Stimulated activated CD8-positive, alpha-beta memory T cell treated with anti-CD3 and anti-CD28 coated beads, Interleukin-4, amount 100 ng/mL, for 1 hour (primary cell): ENCODE measurements at places on chromosomes 5 and 9.

DNA sequence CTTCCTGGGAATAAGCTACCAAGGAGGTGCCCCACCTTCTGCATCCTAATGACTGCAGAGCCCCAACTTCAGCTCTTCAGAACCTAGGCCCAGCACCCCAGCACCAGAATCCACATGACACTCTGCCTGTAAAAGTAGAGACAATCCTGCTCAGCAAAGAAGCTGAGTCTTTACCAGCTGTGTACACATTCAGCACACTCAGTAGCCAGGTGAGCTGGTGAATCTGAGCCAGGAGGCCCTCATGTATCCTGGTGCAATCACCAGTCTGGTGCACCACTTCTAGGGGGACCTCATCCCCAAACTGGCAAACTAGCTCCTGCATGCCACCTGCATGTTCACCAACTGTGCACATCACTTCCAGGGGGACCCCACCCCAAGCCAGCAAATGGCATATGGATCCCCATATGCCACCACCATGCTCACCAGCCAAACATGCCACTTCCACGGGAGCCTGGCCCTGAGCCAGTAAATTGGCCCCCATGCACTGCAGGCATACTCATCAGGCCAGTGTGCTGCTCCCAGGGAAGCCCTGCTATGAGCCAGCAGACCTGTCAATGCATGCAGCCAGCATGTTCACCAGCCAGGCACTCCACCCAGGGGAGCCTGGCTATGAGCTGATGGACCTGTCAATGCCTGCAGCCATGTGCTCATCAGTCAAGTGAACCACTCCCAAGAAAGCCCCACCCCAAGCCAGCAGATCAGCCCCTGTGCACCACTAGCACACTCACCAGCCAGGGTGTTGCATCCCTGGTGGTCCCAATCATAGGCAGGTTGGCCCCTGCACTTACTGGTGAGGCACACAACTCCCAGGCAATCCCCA lies 15.6 kb upstream of the BTNL9 start:
- DNase-seq = no peak

- no peak for DNase-seq
These were observed 65.4 kb downstream of the WDR41 start for GRCh38 chr5:77426670-77427069.

DNA sequence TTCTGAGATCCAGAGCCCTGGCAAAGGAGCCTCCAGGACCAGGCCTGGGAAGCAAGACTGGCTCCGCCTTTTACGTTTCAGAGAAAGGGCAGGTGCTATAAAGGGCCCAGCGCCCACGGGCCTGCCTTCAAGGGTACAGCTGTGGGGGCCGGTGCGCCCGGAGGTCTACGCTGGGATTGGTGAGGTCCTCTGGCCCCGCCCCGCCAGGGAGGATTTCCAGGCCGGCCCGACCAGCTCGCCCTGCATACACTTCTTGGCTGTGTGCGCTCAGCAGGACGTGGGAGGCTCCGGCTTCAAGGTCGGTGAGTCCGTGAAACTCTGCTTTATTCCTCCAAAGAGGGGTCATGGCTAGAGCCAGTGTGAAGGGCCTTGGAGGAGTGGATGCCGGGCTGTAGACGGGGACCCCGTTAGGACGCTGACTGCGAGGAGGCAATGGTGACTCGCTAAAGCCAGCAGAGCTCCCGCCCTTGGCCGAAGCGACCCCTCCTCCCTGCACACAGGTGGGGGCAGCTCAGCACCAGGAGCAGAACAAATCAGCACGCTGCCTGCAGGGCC lies at the start of gene CKMT2:
CKMT2 (plus strand) TSS at position 243 of the 555 bp plus-strand sequence. CDS start 17,811 bp downstream, outside the sequence.
- DNase-seq = no peak

DNA sequence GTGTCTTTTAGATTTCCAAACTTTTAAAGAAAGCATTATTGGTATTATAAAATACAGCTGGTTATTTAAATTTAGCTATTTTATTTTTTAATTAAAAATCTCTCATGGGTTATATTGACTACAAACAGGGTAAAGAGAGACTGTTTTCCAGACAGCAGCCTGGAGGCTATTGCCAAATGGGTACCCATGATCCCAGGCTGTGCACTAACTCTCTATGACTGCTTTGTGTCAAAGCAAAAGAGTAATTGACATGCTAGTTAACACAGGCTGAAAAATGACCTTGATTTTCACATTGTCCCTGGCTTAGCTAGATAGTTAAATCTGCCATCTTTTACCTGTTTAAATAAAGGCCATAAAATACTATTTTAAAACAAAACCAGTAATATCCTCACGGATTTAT lies 589.7 kb downstream of the ANXA1 start:
- no peak for DNase-seq

DNA sequence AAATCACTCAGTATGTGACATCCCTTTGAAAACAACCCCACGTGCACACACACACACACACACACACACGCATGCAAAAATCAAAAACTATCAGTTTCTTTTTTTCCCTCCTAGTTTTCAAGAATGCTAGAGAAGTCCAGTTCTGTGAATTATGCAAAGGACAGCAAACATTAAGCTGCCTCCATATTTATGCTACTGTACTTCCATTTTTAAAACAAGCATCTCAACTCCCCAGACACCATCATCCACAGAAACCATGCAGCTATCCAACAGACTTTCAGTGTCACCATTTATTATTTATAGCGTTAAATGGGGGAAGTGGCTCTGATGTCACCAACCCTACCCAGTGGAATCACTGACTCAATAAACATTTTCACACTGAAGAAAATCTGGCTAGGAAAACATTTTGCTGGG lies 1.6 kb downstream of the FBXW11 start:
- no peak for DNase-seq

- no peak for DNase-seq
These were observed 145.4 kb downstream of the CDK5RAP2 start for GRCh38 chr9:120434532-120434931.

- no peak for DNase-seq
These were observed 105.7 kb downstream of the SPRY4 start for GRCh38 chr5:142219146-142219545.

- DNase-seq = peak; percentile 86
These were observed at the start of gene DCTN4 for GRCh38 chr5:150758531-150759333. DCTN4 (minus strand) TSS chr5:150759017; CDS start chr5:150758993, 24 bp downstream.

DNA sequence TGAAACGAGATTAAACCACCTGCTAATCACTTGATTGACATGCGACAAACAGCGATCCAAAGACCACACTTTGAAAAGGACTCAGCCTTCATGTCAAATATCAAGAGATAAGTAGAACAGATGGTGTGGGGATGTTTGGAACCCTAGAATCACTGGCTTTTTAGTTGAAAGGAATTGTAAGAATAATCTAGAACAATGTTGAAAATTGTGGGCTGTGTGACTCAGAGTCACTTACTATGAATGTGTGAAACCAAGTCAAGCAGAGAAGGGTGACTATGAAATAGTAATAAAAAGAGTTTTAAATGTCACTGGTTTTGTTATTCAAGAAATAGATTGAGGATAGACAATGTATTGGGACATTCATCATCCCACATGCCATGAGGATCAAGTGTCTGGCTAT lies 14.1 kb upstream of the C1QTNF3 start:
- no peak for DNase-seq

DNA sequence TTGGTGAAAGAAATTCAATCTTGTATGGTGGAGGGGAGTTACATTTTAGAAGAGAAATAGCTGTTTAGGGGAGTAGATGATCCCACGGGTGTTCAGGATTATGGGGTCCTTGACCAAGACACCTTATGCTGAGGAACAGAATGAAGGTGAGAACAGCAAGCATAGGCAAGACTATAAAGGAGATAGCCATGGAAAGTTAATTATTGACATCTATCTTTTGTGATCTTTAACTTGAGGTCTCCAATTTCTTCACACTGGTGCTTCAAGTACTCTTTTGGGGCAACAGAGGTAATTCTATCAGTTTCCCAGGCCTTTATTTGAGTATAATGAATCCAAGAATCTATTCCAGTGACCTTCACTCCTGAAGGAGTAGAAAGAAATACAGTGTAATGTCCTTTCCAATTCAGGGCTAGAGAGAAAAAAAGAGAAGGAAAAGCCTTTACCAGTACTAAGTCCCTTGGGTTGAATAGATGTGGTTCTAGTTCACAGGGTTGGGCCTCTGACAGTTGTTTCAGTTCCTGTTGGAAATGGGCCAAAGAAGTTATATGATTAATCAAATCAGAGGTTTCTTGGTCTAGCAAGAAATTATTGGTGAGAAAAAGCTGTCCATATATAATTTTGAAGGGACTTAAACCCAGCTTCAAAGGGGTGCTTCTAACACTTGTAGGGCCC lies 2104.1 kb upstream of the ACO1 start:
- DNase-seq = no peak

- no peak for DNase-seq
These were observed 21.6 kb downstream of the TJP2 start for GRCh38 chr9:69195668-69196067.

DNA sequence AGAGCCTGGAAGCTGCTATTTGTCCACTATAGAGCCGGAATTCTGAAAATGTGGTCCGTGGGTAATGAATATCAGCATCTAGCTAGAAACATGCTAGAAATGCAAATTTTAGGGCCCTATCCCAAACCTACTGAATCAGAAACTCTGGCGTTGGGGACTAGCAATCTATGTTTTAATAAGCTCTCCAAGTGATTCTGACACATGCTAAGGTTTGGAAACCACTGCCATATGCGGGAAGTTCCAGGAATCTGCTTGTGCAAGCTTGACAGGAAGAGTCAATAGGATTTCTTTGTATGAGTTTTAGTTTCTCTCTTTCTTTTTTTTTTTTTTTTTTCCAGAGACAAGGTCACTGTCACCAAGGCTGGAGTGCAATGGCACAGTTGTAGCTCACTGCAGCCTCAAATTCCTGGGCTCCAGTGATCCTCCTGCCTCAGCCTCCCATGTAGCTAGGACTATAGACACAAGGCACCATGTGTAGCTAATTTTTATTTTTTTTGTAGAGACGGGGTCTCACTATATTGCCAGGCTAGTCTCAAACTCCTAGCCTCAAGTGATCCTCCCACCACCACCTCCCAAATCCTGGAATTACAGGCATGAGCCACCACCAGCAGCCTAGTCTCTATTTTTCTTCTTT lies 26.4 kb upstream of the CARNMT1 start:
- DNase-seq = no peak

- no peak for DNase-seq
These were observed 10.9 kb downstream of the RAPGEF1 start for GRCh38 chr9:131728961-131729360.

GRCh38 chr5:180670586-180671359 lies 21.4 kb upstream of the FLT4 start:
- no peak for DNase-seq

DNA sequence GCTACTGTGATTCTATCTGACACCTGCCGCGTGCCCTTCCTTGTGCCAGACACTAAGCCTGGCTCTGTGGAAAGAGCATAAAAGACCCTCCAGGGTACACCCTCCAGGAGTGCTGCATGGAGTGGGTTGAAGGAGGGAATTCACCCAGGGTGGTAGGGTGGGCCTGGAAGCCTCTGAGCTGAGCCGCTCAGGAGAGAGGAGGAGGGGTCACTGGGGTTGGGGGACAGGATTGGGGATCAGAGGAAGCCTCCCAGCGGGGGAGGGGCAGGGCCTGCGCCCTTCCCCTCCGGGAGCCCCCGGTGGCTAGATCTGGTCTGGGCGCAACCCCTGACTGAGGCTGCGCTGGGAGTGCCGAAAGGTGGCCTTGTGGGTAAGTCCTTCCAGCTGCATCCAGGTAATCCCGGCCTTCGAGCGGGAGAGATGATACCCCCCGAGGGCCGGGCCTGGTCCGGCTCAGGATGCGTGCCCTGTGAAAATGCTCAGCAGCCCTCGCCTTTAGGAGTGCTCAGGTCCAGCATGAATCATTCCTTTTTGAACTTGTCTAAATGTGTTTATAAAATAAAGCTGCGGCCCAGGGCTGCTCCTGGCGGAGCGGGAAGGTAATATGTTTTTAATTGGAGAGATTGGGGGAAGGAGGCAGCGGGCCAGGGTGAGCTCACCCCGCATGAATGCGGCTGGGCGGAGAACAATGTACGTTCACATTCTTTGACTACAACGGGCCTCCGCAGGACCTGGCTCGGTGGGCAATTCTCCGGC lies 118.1 kb upstream of the SMIM23 start:
- no peak for DNase-seq

GRCh38 chr9:18969128-18969527 lies 63.9 kb downstream of the SAXO1 start:
- no peak for DNase-seq

DNA sequence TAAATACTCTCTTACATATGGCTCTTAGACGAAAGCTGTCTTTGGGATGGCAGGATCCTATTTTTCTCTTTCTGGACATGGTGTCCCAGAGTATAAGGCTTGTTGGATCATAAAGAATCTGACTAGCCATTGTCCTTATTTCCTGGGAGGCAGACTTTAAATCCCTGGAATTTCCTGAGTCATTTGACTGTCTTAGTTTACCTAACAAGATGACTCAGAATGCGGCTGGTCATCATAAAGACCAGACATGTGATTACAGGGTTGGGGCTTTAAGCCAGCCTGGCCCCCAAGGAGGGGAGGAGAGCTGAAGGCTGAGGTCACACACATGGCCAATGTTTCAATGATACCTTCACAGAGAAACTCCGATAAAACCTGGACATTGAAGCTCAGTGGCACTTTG lies 37.2 kb downstream of the FAM240B start:
- no peak for DNase-seq

DNA sequence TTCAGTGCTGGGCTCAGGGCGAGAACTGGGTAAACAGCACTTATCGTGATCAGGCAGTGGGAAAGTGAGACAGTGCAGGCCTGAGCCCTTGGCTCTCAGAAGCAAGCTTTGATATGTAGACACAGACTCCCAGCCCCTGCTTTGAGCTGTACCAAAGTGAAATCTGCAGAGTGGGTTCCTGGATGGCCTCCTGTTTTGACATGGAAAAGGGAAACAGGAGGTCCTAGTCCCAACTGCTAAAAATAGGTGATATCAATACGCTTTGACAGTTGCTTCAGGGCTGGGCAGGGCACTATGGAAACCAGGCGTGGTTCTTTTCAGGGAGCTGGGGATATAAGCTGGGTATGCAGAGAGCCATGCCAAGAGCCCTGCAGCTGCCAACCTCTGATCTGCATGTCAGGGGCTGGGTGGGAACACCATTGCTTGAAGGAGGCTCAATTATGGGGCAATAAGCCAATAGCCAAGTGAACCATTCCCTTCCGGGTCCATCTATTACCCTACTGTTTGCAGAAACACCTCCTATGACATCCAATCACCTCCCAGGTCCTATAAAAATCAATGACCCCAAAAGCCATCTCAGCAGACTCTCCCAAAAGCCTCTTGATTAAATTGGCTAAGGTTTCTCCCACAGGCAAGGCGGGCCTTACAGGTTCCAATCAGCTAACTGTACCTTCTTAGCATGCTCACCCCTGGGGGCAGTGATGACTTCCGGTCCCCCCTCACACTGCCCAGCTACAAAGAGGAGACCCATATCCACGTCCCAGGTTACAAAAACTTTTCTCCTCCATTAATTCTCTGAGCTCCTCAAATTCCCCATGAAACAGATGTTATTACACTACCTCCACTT lies 45.8 kb downstream of the EPB41L4B start:
- no peak for DNase-seq

- no peak for DNase-seq
These were observed 46.0 kb downstream of the HMCN2 start for GRCh38 chr9:130311408-130312140.

DNA sequence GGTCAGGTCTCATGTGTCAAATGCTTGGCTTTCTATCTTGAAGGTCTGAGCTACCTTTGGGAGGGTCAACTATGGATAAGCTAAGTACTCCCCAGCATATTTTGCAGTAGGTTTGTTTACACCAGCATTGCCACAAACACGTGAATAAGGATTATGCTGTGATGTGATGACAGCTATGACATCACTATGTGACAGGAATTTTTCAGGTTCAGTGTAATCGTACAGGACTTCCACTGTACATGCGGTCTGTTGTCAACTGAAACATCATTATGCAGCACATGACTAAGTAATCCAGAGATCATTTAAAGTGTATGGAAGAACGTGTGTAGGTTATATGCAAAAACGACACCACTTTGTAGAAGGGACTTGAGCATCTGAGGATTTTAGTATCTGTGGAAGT lies 104.0 kb downstream of the FSTL4 start:
- no peak for DNase-seq
